ENCODE measurements at places on chromosomes 4 and X. TPM values are rescaled to one million over a fixed set of nuclear protein-coding genes. Genes with fewer than 3 reads are reported as not detected.

Gene AMBN
- not detected for polyA plus RNA-seq

GRCh38 chr4:27308379-27308778 is 447.7 kb downstream of the STIM2 start:
- DNase-seq = no peak

Gene BTK
- polyA plus RNA-seq = 5.0 TPM

- no peak for DNase-seq
Measured at GRCh38 chr4:154559141-154559493, 3.7 kb upstream of the FGB start.

GRCh38 chr4:173696011-173696410 is 166.0 kb upstream of the HAND2 start:
- DNase-seq = no peak

- DNase-seq = no peak
Measured at GRCh38 chr4:67500373-67500772, 44.9 kb downstream of the CENPC start.

Gene CTAG2
- 7.2 TPM for polyA plus RNA-seq

Gene MAP9
- 8.0 TPM for polyA plus RNA-seq

Gene CLDN22
- polyA plus RNA-seq = not detected

GRCh38 chrX:132068405-132068804 is 45.3 kb downstream of the STK26 start:
- no peak for DNase-seq

Gene LINC00632
- 56.5 TPM for polyA plus RNA-seq

- no peak for DNase-seq
Measured at GRCh38 chrX:53256446-53257041, 24.8 kb downstream of the IQSEC2 start.

- DNase-seq = no peak
Measured at GRCh38 chrX:1263600-1263999, 5.0 kb upstream of the CSF2RA start.

DNA sequence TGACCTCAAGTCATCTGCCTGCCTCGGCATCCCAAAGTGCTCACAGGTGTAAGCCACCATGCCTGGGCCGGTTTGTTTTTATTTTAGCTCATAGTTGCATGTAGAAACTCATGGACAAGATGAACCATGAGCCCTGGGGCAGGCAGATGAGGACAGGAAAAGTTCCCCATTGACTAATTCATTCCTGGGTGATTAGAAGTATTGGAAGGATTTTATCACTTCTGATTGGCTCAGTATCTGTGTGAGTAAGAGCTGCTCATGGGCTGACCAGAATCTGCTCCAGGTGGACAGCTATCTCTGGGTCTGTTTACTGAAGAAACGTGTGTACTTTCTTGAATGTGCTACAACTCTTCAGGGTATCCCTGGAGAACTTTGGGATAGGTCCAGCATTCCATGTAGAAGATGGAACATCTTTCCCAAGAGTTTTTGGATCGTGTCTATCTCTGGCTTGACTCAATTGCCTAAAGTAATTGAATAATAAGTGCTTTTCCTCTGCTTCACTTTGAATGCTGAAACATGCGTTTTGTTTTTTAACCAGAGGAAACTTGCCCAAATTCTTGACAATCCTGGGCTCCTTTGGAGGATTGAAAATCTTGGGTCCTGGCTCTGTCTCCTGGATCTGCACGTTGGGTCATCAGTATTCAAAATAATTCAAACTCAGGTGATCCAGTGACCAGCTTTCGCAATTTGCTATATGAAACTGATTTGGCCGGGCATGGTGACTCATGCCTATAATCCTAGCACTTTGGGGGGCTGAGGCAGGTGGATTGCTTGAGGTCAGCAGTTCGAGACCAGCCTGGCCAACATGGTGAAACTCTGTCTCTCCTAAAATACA is 88.6 kb upstream of the DHRSX start:
- no peak for DNase-seq

DNA sequence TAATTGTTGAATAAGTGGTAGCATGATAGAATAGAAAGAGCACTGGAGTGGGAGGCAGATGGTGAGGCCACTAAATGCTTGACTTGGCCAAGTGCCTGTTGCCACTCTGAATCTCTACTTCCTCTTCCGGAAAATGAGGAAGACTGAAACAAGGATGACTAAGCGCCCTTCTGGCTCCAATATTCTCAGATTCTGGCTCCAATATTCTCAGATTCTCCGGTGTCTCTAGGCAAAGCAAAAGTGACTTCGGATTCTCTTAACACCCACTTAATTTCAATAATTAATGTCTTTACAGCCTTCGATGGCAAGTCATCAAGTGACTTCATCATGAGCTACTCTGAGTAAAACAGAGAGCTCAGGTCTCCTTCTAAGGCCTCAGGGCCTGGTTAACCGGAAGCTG is 402.2 kb upstream of the FGF13 start:
- DNase-seq = no peak

Gene ELOVL6
- 2.8 TPM for polyA plus RNA-seq

DNA sequence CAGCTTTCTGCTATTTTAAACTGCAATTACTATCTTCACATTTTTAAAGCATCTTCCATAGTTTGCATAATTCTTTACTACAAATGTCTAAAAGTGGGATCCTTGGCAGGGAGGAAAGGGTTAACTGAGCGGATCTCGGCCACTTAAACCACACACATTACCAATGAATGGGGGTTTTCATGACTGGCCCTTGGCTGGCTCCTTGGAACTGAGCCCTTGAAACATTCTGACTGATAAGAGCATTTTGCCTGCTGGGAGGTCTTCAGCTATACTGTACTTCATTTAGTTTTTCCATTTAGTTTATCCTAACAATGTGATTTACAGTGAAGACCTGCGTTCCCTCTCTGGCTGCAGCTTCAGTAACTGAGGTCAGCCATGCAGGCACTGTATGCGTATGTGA is 31.7 kb upstream of the MFAP3L start:
- no peak for DNase-seq

Gene TEX11
- not detected for polyA plus RNA-seq

- DNase-seq = no peak
Measured at GRCh38 chr4:13207226-13207625, 276.9 kb downstream of the RAB28 start.

DNA sequence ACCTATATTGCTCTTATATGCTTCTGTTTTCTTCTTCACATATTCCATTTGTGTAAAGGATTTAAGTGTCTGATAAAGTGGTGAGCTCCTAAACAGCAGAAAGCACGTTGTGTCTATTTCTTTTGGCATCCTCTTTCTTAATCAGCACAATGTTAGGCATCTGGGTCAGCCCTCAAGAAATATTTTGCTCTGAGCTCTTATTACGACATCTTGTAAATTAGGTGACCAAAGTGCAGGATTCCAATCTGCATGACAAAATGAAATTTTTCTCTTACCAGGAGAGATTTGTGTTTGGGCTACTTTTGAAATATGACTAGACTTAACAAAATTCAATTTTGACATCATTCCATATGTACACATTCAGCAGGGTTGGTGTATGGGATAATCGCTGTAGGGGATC is 210.0 kb upstream of the IGFBP7 start:
- DNase-seq = no peak

Gene SYP
- 73.1 TPM for polyA plus RNA-seq

DNA sequence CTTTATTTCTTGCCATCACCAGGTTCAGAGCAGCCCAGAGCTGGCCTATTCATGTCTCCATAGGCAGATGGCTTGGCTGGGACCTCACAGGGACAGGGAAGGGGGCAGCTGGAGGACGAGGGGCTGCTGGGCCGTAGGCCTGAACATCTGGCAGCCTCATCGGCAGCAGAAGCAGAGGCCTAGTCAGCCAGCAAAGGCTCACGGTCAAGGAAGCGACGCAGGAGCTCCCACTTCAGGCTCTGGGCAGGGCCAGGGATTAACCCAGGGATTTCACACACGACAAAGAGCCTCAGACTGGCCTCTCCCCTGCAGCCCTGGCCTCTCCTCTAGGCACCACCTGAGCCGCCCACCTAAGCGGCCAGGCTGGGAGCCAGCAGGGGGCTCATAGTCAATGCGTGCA is 46.0 kb upstream of the MAN2B2 start:
- no peak for DNase-seq

DNA sequence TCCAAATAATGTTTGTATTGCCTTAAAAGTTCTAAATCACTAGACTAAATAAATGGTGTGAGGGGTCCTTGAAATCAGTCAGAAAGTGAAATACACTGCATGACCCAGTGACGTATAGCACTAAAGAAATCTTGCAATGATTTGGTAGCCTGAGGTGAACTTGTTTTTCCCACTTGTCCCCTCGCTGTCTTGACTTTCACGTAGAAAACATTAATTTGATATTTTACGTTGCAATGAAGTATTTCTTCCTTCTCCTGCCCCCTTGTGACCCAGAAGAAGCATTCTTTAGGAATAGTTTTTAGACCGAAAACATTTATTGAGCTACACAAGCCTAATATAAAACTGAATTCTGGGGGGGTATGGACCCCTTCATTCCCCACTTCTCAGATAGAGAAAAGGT is 3.7 kb downstream of the KLB start:
- DNase-seq = no peak

Gene PABPC1L2B
- 0.42 TPM for polyA plus RNA-seq

Gene PDCL2
- polyA plus RNA-seq = not detected

- DNase-seq = no peak
Measured at GRCh38 chrX:43573441-43574015, 82.6 kb upstream of the MAOA start.

- DNase-seq = no peak
Measured at GRCh38 chr4:68430337-68430736, 16.9 kb upstream of the TMPRSS11E start.

DNA sequence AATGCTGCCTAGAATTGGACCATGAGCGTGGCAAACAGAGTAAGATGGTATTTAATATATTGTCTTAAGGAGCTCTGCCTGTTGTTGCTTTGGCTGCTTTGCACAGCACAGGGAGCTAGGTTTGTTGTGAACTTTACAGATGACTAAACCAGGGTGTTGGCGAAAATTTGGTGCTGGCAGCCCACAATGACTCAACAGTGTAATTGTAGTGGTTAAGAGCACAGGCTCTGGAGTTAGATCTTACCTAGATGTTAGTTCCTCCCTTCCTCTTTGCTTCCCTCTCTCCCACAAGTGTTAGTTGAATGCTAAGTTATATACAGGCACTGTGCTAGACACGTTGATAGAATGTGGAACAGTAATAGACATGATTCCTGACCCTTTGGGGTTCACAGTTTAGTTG is 128.9 kb upstream of the TRPC5 start:
- DNase-seq = no peak

DNA sequence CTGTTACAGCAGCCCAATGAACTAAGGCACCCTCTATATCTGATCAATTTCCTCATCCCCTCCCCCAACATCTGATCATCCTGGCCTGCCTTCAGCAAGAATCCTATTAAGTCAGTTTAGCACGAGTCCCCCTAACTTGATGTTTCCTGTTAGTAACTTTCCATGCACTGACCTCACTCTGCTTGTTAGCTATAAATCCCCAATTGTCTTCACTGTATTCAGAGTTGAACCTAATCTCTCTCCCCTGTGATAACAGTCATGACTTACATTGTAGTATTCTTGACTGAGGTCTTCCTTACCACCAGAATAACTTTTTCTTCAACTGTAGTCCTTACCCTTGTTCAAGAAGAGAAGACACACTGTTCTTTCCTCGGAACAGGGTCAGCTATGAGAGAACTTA is 8.5 kb downstream of the ANXA5 start:
- DNase-seq = no peak

Gene MAGEA12
- not detected for polyA plus RNA-seq

- DNase-seq = no peak
Measured at GRCh38 chr4:137703195-137703594, 170.9 kb upstream of the PCDH18 start.

DNA sequence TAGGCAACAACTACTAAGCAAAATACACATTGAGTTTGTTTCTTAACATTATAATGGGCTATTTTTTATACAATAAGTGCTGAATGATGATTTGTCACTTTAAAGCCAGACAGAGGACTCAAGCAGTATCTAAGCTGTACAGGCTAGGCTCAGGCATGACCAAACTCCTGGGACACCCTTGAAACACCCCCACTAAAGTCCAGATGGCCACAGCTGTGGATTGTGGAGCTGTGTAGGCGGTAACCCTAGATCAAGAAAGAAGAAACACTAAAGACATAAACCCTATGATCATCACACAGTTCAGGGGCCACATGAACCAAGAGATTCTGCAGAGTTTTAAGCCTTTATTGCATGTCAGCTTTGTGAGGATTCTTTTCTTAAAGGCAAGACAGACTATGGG is 25.1 kb downstream of the TAB3 start:
- DNase-seq = no peak

DNA sequence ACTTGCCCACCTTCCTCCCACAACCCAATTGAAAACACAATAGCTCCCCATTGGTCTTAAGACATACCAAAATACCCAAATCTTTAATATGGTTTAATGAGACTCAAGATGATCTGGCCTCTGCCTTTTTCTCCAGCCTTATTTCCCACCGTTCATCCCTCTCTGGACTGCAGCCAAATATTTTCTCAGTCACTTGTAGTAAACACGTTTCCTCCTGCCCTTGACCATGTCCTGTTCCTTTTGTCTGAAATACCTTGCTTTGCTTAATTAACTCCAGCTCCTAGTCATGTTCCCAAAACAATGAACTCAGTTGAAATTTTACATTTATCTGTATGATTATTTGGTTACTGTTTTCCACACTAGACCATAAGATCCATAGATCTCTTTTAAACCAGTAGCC is 8.4 kb upstream of the NUP54 start:
- DNase-seq = no peak

Gene REELD1
- polyA plus RNA-seq = 1.1 TPM

DNA sequence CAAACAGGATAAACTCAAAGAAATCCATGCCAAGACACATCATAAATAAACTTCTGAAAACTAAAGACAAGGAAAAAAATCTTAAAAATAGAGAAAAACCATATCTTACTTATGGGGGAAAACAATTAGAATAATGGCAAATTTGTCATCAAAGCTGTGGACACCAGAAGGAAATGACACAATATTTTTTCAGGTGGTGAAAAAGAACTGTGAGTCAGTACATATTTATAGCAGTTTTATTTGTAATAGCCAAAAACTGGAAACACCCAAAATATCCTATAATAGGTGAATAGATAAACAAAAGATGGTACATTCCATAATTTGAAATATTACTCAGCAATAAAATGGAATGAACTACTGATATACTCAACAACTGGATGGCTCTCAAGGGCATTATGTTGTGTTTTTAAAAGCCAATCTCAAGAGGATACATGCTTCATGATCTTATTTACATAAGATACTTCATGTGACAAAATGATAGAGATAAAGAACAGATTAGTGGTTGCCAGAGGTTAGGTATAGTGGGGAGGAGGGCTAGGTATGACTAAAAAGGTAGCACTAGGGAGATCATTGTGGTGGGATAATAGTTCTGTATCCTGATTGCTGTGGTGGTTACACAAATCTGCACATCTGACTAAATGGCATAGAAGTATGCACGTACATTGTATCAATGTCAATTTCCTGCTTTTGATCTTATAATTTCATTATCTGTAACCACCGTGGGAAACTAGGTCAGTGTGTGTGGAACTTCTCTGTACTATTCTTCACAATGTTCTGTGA is 191.9 kb downstream of the PPP1R2C start:
- DNase-seq = no peak

- DNase-seq = no peak
Measured at GRCh38 chr4:15457406-15458201, 12.1 kb upstream of the CC2D2A start.

DNA sequence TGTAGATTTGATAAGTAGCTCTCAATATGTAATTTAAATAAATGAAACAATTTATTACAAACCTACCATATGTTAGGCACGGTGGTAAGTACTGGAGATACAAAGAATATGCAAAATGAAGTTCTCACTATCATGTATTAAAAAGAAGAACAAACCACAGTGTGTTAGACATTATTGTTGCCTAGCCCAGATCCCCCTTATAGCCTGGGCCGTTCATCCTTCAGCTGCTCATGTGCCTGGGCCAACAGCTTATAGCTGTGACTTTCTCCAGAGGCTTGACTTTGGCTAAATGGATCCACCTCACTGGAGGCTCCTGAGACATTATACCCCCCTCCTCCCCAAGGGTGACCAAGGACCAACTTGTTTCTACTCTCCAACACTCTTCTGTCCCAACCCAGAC is 29.8 kb upstream of the CCNG2 start:
- no peak for DNase-seq
